Activated T-cell treated with anti-CD3 and anti-CD28 coated beads, Interleukin-2, amount 50 U/mL, for 1 hour (primary cell): ENCODE measurements at places on chromosomes 4 and X.

DNA sequence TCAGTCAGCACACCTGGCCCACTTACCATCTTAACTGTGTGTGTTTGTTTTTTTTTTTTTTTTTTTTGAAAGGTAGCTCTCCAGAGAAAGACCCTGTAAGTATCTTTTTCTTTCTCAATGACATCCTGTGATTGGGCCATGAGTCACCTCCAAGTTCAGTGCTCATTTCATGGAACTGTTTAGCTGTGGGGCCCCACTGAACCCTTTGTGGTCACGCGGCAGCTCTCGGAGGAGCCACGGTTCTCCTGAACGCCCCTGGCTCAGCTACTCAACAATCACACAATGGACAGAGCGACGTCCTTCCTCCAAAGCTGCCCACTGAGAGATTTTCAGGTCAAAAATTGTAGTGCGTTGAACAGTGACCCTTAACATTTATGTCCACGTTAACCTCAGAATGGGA, 14.2 kb upstream of the IL3RA start:
- no peak for DNase-seq

DNA sequence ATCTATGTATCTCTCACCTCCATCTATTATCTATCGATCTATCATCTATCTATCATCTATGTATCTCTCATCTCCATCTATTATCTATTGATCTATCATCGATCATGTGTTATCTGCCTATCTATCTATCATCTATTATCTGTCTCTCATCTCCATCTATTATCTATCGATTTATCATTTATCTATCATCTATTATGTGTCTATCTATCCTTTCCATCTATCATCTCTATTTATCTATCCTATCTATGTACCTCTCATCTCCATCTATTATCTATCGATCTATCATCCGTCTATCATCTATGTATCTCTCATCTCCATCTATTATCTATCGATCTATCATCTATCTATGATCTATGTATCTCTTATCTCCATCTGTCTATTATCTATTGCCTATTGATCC, 188.1 kb downstream of the ASMT start:
- DNase-seq, result no peak

- no peak for DNase-seq
Measured at GRCh38 chr4:20075248-20075871, 176.3 kb upstream of the SLIT2 start.

DNA sequence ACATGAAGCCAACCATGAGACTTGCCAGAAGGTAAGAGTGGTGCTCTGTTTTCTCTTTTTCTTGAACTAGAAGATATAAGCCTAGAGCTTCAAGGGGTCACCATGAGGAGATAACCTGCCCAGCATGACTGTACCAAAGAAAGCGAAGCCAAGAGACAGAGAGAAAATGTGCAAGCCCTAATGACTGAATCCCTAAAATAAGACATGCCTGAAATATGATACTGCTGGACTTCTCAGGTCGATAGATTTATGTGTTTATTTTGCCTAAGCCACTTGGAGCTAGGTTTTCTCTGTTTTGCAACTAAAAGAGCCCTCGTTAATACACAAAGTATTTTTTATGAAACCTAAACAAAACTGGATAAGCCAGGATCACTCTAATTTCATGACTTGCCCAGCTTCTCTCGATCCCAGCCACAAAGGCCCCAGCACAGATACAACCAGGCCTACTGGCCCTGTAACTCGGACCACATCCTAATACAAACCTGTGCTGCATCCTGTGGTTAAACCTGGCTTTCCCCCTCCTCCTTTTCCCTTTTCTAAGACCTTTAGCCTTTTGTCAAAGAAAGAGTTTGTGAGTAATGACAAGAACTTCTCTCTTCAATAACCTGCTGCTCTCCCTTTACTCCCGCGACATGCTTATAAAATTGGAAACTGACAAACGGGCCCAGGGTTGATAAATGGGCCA, 185.8 kb downstream of the APBB2 start:
- no peak for DNase-seq

DNA sequence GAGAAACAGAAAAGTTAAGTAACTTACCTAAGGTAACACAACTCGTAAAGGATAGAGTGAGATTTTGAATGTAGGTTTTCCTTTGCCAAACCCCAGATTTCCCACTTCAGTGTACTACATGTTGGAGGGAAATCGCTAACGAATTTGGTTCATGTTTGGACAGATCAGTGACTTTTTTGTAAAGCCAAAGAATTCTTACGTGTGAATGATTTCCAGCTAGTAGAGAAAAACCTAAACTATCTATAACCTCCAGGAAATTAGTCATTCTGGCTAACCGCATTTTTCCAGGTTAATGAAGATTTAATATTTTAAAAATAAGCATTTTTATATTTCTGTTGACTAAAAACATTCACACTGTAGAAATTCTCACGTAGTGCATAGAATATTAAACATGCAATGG, 7.2 kb downstream of the TENM3 start:
- no peak for DNase-seq

GRCh38 chr4:75834095-75834771, 68.0 kb downstream of the PPEF2 start:
- DNase-seq, result no peak

DNA sequence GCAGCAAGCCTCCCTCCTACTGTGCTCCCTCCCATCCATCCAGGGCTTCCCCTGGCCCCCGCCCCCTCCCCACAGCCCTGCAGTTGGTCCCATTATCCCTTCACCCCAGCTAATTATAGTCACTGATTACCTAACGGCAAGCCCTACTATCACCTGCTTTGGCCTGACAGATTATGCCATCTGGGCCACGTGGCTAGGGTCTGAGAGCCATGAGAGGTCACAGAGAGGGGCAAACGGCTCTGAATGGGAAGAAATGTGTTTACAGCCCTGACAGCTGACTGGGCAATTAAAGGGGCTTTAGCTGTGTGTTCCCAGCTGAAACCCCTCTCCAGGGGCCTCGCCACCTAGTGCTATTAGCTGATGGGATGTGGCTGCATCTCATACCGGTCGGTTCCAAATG, 134.4 kb upstream of the CPEB2 start:
- DNase-seq, result no peak

GRCh38 chrX:41982953-41983352, 59.6 kb upstream of the CASK start:
- DNase-seq, result no peak

DNA sequence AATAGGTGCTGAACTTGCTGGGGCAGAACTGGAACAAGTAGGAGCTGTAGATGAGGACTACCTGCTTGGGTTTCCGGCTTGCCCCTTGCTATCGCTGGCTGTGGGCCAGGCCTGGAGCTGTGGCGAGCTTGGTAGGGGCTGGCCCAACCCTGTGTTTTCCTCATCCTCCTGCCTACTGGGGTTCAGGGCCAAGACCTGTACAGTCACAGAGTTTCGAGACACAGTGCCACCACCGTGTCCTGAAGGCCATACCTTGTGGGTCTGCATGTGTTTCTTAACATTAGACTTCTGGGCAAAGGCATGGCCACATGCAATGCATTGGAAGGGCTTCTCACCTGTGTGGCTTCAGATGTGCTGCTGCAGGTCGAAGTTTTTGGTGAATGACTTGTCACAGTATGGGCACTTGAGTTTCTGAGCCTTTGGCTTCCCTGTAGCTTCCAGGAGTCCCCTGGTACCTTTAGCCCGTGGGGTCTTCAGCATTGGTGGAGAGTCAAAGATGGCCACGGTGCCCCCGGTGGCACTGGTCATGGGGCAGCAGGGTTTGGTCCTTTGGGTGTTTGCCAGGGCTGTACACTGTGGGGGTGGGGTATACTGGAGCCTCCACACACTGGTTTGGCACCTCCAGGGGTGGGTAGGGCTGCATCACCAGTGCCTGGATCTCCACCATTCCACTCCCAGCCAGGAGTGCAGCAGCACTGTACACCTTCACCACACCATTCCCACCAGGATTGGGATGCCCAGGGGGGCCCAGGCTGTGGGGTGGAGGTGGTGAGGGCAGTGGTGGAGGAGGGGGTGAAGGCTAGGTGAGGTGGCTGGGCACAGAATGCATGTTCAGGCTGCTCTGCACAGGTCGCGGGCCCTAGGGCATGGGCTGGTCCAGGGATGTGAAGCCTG, 52.1 kb downstream of the CFAP299 start:
- DNase-seq, result no peak

GRCh38 chr4:113756005-113756410, 5.5 kb downstream of the CAMK2D start:
- DNase-seq, result no peak

DNA sequence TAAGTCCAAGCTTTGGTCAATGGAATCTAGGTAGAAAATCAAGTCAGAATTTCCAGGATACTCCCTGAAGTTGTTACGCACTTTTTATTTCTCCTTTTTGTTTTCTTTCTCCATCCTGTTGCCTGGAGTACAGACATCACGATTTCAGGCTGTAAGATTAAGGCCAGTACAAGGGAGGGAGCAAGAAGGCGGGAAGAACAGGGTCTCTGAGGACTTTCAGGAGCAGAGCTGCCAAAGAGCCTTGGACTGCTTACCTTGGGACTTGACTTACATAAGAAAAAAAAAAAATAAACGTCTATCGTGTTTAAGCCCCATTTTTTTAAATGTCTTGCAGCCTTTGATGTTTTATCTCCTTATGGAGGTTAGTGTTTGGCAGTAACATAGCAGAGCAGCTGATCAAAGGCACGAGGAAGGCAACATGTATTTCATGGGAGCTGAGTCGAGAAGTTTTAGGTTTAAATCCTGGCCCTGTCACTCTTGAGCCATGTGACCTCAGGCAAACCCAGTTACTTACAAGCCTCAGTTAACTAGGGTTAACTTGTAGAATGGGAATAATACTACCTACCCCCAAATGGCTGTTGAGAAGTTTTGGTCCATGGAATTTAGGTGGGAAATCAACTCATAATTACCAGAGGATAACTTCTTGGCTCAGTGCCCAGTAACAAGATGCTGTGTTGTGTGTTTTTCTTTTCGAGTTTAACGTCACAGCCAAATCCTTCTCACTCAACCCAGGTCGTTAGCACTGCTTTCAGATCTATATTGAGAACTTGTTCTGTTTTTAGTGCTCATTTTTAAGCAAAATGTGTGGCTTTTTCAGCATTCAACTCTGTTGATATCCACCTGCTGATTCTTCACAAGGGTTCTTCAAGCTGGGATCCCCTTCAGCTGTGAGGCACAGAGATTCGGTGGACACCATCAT, 106.8 kb downstream of the CLNK start:
- DNase-seq, result no peak

DNA sequence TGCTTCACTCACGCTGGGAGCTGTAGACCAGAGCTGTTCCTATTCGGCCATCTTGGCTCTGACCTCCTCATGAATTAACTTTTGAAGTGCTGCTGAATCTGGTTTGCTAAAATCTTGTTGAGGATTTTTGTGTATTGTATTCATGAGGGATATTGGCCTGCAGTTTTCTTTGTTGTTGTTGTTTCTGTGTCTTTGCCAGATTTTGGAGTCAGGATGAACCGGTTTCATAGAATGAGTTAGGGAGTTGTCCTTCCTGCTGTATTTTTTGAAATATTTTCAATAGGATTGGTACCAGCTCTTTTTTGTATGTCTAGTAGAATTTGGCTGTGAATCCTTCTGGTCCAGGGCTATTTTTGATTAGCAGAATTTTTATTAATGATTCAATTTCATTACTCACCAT, 138.1 kb downstream of the NPFFR2 start:
- no peak for DNase-seq

- no peak for DNase-seq
Measured at GRCh38 chr4:179666226-179666625, 2224.0 kb upstream of the AGA start.

DNA sequence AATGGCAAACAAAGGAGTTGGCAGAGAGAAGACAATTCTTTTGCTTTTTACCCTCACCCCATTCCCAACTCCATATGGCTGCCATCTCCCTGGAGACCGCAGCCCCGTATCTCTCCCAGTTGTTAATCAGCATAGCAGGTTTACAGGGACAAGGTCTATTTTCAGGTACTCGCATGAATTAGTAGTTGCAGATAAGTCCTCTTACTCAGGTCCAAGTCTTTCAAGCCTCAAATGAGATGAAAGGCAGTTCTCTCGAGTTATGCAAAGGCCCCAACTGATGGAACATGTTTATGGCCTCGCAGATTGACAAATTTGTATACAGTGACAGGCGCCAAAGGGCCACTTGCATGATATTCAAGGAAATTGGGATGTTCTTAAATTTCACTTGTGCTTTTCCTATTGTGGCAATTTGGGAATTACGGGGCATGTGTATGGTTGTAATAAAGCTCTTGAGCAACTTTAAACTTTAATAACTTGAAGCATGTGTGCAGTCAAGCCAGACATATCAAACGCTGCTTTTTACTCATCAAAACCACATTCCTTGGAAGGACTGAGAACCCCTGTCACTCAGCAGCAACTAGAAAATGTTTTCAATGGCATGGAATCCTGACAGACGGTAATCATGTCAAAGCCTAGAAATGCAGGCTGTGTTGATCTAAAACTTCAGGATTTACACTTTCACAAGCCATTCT, 45.1 kb downstream of the KDR start:
- DNase-seq, result no peak

DNA sequence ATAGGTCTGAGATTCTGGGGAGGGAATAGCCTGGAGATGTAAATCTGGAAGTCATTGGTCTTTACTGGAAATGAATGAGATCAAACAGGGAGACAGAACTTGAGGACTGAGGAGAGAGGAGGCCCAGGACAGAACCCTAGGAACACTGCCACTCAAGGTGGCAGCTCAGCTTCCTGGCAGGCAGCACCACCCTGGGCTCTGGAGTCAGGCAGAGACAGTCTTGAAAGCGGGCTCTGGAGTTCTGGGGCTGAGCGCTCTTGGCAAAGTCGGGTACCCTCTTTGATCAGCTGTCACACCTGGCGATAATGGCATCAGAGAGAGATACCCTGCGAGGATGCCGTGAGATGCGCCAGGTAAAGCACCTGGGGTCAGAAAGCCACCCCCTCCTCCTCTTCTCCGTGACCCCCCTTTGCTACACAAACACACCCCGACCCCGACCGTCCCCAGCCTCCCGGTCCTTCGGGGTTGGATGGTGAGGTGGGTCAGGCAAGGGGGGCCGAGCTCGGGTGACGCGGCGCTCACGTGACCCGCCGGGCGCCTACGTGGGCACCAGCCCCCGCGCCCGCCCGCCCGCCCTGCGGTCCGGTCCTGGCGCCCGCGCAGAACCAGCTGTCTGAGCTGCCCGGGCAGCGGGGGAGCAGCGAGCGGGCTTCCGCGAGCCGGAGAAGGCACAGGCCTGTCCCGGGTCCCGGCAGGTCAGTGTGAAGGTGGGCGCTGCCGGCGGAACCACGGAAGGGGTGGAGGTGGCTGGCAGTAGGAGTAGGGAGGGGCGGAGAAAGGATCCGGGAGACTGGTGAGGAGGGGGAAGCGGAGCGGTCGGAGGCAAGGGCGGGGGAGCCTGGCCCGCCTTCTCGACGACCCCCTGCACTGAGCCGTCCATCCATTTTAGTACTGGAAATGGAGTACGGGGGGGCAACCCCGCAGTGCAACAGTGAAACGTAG, at the start of gene TCEAL3:
Gene TCEAL3 (plus strand): TSS at position 600 of the 942 bp plus-strand sequence. CDS start 1,102 bp downstream, outside the sequence.
- peak; percentile 61 for DNase-seq

GRCh38 chrX:33195698-33196097, 15.7 kb downstream of the DMD start:
- no peak for DNase-seq

DNA sequence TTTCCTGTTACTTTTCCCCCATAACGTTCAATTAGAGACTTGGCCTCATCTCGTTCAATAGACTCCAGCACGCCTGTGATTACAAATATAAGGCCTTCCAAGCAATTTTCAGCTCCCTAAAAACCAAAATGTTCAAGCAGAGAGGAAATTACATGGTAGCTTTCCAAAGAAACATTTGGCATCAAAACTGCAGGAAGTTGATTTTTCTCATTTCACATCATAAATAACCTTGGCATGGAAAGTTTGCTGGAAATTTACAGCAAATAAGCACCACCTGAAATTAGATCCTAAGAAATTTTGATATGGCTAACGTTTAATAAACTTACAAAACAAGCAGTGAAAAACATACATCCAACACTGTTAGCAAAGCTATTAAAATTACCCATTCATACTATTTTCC, 53.3 kb downstream of the RFC1 start:
- no peak for DNase-seq
